ENCODE measurements at places on chromosomes 7 and 10. TPM values are rescaled to one million over a fixed set of nuclear protein-coding genes. Genes with fewer than 3 reads are reported as not detected.

The CACNB2 gene
- total RNA-seq: 0.71 TPM

DNA sequence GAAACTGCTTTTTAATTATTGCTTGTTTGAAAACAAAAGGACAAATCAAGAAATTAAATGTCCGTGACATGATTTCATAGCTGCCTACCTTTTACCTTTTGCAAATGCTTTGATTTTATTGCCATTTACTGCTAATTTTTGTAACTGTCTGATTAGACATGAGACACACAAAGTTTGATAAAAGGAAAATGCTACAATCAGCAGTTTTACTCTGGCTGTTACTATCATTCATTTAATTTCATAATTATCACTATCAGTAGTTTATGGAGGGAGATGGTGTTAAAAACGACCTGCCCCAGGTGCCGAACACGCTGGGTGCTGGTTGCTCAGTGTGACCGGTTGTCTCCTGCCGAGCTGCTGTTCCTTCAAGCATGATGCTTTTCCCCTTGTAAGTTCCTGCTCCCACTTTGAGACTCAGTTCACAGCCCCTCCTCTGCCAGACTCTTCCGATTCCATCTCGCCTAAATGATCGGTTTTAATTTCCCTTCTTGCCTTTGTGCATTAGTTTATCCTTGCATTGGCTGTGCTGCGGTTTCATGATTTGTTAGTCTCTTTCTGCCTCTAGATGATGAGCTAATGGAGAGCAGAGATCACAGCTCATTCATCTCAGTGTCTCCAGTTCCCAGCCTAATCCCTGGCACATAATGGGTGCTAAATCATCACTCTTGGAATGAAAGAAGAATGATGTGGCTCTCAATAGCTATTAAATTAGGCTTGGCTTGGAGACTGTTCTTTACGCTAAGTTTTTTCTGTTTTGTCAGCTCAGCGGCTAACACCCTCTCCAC lies 110.6 kb downstream of the PFKFB3 start:
- H3K4me1 ChIP-seq: no peaks in the 10 kb centered on the region
- H3K27me3 ChIP-seq: 0 out of 2 replicates have a peak, but pooled peaks cover 4% of the 10 kb centered on the region
- H3K4me3 ChIP-seq: no peak overlapping the region
- H3K36me3 ChIP-seq: no peaks in the 10 kb centered on the region

DNA sequence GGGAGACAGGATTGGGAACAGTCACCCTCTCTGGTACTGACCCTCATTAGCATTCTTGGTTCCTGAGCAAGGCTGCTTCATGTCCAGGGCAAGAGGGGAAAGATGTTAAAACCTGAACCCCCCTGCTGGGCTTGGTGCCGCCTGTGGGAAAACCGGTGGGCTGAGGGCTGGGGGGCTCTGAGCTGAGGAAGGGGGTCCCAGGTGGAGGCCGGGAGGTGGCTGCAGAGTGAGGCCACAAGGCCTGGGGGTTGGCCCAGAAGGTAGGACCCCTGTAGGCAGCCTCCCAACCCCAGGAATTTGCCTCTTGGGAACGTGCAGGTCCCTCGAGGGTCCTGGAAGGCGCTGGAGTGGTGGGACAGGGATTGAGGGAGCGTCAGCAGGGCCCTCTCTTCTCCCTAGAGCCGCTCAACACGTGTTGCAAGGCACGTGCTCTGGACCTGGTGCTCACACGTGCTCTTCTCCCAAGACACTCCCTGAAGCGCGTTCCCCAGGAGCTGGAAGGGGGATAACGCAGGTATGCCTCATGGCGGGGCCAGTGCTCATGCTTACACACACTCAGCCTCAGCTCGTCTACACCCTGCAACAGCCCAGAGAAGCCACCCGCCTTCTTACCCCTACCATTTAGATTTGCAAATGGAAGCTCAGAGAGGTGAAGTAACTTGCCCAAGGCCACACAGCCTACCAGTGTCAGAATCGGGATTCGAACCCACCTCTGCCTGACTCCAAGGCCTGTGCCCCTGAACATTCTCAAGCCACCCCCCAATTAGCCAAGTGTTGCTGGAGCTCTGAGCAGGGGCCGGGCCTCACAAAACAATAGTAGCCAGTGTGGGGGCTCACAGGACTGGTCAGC lies 64.4 kb downstream of the LHPP start:
- H3K4me1 ChIP-seq: peaks cover 23% of the 10 kb centered on the region
- no peak for DNase-seq
- no peaks in the 10 kb centered on the region for H3K36me3 ChIP-seq
- H3K27me3 ChIP-seq: no peaks in the 10 kb centered on the region
- H3K27ac ChIP-seq: no peak overlapping the region

GRCh38 chr7:93972029-93972725 lies 32.0 kb downstream of the BET1 start:
- H3K4me3 ChIP-seq: no peak overlapping the region
- H3K4me1 ChIP-seq: no peaks in the 10 kb centered on the region
- H3K27me3 ChIP-seq: peaks cover 3% of the 10 kb centered on the region
- H3K36me3 ChIP-seq: no peaks in the 10 kb centered on the region
- no peak for DNase-seq

DNA sequence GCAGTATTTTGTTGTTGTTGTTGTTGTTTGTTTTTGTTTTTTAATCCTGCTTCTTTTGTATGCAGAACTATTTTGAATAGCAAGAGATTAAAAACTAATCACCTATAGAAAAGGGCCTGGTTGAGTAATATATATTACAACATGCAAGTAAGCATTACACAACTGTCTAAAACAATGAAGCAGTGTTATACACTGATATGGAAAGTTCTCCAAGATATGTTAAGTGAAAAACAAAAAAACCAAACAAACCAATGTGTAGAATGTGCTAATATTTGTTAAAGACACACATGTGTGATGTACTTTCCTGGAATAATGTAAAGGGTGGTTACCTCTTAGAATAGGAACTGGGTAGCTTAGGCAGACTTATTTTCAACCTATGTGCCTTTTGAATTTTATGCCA lies 117.4 kb downstream of the ZNF365 start:
- H3K27ac ChIP-seq: no peak overlapping the region
- no peaks in the 10 kb centered on the region for H3K36me3 ChIP-seq
- no peaks in the 10 kb centered on the region for H3K27me3 ChIP-seq
- H3K4me3 ChIP-seq: no peak overlapping the region
- DNase-seq: no peak

The CYP26C1 gene
- total RNA-seq: 0.07 TPM

GRCh38 chr7:41955451-41955850 lies 252.6 kb upstream of the INHBA start:
- H3K27ac ChIP-seq: no peak overlapping the region
- no peak overlapping the region for H3K4me3 ChIP-seq
- no peak for DNase-seq
- no peaks in the 10 kb centered on the region for H3K36me3 ChIP-seq

The ECHDC3 gene
- 13.0 TPM for total RNA-seq

The MYOZ1 gene
- total RNA-seq: not detected

- no peak for DNase-seq
- no peaks in the 10 kb centered on the region for H3K27me3 ChIP-seq
- no peak overlapping the region for H3K4me3 ChIP-seq
- no peak overlapping the region for H3K27ac ChIP-seq
- H3K36me3 ChIP-seq: no peaks in the 10 kb centered on the region
Observed at GRCh38 chr7:37933018-37933566, 12.7 kb downstream of the EPDR1 start.

DNA sequence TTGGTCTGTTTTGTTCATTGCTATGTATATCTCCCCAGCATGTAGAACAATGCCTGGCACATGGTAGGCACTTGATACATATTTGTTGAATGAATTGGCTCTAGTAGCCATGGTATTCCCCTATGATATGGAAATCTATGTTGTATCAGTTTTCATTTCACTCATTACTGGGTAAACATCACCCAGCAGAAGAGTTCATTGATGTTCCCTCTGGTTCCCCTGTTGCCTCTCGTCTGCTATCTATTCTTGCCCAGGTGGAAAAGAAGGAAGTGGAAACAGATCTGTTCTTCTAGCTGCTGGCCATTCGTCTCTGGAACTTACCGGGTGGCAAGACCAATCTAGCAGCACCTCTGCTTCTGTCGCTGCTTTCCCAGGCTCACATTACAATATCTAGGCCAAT lies 71.5 kb downstream of the LRRC4 start:
- no peak for DNase-seq
- no peak overlapping the region for H3K27ac ChIP-seq
- no peaks in the 10 kb centered on the region for H3K4me1 ChIP-seq
- no peaks in the 10 kb centered on the region for H3K27me3 ChIP-seq
- H3K36me3 ChIP-seq: peaks cover 5% of the 10 kb centered on the region
- H3K4me3 ChIP-seq: no peak overlapping the region

The NKX2-3 gene
- total RNA-seq: not detected

DNA sequence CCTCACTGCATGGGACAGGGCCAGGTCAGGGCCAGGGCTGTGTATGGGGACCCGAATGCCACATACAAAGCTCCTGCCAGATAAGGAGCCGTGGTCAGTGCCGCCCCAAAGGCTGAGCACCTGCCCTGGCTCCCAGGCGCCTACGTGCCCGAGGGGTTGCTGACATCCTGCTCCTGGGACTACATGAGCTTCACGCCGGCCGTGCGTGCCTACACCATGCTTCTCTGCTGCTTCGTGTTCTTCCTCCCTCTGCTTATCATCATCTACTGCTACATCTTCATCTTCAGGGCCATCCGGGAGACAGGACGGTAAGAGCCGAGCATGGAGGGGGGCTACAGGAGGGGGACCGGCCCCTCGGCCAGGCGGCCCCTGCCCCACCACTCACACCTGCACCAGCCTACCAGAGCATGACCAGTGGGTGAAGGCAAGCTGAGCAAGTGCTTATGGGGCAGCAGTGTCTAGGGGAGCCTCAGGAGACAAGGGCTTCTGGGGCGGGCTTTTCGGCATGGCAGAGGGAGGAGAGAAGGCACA lies 4.9 kb downstream of the OPN4 start:
- H3K27ac ChIP-seq: no peak overlapping the region
- H3K4me1 ChIP-seq: no peaks in the 10 kb centered on the region
- H3K4me3 ChIP-seq: no peak overlapping the region
- DNase-seq: no peak
- H3K27me3 ChIP-seq: no peaks in the 10 kb centered on the region

DNA sequence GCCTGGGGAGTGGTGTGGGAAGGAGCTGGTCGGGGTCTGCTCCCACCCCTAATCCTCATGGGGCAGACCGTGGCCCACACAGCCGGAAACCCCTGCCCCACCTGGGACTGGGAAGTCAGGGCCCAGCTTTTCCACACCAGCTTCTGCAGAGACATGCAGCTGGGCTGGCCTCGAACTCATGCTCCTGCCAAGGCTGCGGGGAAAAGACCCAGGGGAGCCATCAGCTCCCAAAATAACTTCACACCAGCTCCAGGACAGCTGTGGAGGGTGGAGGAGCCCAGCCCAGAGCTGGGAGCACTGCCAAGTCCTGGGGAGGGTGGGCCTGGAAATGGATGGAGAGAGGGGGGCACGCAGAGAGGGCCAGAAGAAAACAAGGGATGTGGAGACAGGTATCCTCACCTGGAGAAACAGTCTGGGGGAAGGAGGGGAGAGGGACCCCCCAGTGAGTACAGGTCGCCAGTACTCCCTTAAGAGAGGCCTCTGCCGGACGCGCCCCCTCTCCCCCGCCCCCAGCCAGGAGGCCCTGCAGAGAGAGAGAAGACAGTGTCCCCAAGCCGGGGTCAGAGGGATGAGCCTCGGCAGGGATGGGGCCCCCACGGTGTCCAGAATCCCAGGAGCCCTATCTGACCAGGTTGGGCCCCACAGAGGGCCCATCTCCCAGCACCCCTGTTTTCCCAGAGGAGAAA lies 11.5 kb upstream of the GRIFIN start:
- no peaks in the 10 kb centered on the region for H3K36me3 ChIP-seq
- H3K27ac ChIP-seq: no peak overlapping the region
- no peak for DNase-seq
- H3K4me1 ChIP-seq: no peaks in the 10 kb centered on the region

- no peaks in the 10 kb centered on the region for H3K36me3 ChIP-seq
- DNase-seq: no peak
- no peaks in the 10 kb centered on the region for H3K4me1 ChIP-seq
- H3K27me3 ChIP-seq: no peaks in the 10 kb centered on the region
- H3K4me3 ChIP-seq: no peak overlapping the region
Observed at GRCh38 chr7:151312356-151312755, 29.3 kb upstream of the NUB1 start.

DNA sequence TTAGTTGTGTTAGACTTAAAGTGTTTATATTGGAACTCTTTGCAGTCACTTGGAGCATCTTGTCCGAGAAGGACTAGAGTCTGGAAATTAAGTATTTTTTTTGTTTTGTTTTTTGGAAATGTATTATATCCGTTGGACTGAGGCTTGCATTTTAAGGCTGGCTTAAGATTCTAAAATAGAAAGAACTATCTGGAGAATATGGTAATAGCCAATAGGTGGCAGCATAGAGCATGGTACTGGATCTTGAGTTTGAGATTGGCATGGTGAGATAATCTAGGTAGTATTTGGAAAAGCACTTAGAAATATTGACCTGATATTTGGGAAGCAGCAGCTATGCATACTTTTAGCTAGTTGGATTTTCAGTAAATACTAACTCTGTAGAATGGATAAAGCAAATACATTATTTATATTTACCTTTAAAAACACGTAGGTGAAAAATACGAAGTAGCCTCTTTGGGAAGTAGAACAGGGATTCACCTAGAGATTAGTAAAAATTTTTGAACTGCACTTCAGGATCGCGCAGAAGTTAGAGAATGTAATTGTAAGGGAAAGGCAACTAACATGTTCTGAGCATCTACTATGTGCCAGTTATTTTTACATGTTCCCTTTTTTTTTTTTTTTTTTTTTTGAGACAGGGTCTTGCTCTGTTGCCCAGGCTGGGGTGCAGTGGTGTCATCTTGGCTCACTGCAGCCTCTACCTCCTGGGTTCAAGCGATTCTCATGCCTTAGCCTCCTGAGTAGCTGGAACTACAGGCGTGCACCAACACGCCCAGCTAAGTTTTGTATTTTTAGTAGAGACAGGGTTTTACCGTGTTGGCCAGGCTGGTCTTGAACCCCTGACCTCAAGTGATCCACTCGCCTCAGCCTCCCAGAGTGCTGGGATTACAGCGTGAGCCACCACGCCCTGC lies 78.6 kb downstream of the LCOR start:
- peaks cover 6% of the 10 kb centered on the region for H3K4me1 ChIP-seq
- H3K27me3 ChIP-seq: no peaks in the 10 kb centered on the region
- H3K36me3 ChIP-seq: no peaks in the 10 kb centered on the region
- H3K27ac ChIP-seq: no peak overlapping the region

The SLC26A5 gene
- total RNA-seq: 0.15 TPM

GRCh38 chr7:156943091-156944041 lies 6.1 kb upstream of the NOM1 start:
- H3K27ac ChIP-seq: no peak overlapping the region
- no peak for DNase-seq
- H3K36me3 ChIP-seq: no peaks in the 10 kb centered on the region
- H3K27me3 ChIP-seq: peaks cover 8% of the 10 kb centered on the region
- no peak overlapping the region for H3K4me3 ChIP-seq

Measured in HCT116 (cell line).